ENCODE measurements at places on chromosomes 12 and 14.

DNA sequence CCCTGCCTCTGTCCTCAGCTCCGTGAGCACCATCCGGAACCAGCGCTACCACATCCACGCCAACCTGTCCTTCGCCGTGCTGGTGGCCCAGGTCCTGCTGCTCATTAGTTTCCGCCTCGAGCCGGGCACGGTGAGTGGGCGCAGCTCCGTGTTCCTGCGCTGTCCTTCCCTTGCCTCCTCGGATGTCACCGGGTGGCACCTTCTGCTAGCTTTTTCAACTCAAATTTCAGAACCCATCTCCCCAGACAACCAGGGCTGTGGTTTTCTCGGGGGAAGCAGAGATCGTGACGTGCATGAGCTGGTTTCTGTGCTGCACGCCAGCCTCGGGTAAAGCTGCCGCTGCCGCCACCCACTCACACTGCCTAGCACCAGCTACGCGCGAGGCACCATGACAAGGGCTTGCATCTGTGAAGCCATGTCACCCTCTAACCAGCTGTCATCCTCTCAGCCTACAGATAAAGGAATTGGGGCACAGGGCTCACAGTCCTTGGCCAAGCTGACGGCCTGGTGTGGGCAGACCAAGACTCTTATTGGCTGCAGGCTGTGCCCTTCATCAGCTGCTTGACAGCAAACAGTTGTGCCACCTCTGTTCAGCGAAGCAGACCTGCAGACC, 152.1 kb downstream of the ADGRD1 start:
- DNase-seq, result no peak

- no peak for DNase-seq
These were observed 29.7 kb downstream of the KDM2B start for GRCh38 chr12:121550974-121551634.

DNA sequence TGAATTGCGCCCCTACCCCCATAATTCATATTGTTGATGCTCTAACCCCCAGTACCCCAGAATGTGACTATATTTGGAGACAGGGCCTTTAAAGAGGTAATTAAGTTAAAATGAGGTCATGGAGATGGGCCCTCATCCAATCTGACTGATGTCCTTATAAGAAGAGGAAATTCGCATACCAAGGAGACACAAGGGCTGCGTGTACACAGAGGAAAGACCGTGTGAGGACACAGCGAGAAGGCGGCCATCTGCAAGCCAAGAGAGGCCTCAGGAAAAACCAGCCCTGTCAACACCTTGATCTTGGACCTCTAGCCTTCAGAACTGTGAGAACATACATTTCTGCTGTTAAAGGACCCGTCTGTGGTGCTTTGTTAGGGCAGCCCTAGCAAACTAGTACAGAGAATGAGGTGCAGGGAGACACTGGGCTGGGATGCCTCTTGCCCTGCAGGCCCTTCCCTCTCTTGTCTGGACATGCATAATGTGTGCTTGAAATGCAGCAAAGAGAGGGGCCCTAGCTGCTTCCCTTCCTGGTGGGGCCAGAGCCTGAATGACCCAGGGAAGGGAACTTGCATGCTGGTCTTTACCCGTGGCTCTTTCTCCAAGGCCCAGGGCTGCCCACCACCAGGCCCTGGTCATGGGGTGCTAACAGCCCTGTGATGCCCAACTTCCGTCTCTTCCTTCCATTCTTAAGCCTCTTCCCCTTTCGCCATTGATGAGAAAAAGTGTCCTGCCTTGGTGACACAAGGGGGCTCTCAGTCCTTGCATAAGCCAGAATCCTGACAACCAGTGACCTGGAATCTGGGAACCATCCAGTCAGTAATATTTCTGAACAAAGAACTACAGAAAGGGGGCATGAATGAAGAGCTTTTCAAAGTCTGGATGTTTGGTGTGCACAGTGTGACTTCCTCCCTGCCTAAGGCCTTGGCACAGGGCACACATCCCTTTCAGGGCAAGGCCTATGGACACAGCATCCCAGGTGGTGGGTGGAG, 50.0 kb upstream of the GPATCH2L start:
- DNase-seq, result no peak

GRCh38 chr12:75317784-75318183, 12.3 kb downstream of the CAPS2 start:
- DNase-seq, result no peak

- no peak for DNase-seq
These were observed 394.6 kb downstream of the AEBP2 start for GRCh38 chr12:19833775-19834501.

DNA sequence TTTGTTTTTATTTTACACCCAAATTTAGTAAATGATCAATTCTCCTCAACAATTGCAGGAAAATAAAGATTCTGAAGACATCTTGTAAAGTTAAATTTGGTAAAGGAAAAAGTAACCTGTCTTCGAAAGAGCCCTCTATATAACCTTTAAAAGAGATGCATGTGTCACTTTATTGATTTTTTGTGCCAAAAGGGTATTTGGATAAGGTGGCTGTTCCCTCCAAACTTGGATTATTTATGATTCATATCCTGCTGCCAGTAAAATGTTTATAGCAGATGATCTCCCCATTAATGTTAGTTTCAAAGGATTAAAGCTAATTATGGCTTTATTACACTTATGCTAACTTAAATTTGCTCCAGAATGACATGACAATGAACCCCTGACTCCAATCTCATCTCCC, 98.8 kb downstream of the DUSP6 start:
- DNase-seq, result no peak
